HFF-Myc (cell line): ENCODE measurements at places on chromosomes 3 and 15.

DNA sequence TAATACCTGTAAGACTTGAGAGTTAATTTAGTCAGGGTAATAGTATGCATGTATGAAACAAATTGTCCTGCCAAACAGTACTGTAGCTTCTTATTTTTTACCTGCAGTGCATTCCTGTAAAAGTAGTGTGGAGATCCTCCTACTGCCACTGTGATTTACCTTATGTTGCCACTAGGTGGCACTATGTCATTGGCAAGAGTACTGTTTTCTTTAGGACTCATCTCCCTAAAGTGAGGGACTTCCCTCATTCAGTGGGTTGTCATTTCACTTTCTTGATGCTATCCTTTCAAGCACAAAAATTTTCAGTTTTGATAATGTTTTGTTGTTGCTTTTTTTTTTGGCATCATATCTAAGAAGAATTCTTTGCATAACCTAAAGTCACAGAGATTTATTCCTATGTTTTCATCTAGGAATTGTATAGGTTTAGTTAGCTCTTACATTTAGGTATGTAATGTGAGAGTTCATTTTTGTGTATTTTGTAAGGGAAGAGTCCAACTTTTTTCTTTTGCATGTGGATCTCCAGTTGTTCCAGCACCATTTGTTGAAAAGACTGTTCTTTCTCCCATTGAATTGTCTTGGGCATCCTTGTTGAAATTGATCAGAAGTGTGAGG, 105.7 kb downstream of the AKAP13 start:
- DNase-seq, result peak; percentile 56

- no peak for DNase-seq
Measured at GRCh38 chr3:170021083-170021482, 16.7 kb upstream of the GPR160 start.

GRCh38 chr3:115286529-115287197, 139.6 kb upstream of the ZBTB20 start:
- no peak for DNase-seq

- no peak for DNase-seq
Measured at GRCh38 chr3:23108451-23109057, 94.6 kb upstream of the UBE2E2 start.

- no peak for DNase-seq
Measured at GRCh38 chr3:132283440-132283839, 33.8 kb upstream of the ACP3 start.

GRCh38 chr15:39720621-39721611, 61.7 kb downstream of the FSIP1 start:
- peak; percentile 88 for DNase-seq

GRCh38 chr3:14672588-14672987, 2.4 kb upstream of the C3orf20 start:
- no peak for DNase-seq

- DNase-seq, result no peak
Measured at GRCh38 chr3:196843435-196844110, 24.1 kb upstream of the SENP5 start.

DNA sequence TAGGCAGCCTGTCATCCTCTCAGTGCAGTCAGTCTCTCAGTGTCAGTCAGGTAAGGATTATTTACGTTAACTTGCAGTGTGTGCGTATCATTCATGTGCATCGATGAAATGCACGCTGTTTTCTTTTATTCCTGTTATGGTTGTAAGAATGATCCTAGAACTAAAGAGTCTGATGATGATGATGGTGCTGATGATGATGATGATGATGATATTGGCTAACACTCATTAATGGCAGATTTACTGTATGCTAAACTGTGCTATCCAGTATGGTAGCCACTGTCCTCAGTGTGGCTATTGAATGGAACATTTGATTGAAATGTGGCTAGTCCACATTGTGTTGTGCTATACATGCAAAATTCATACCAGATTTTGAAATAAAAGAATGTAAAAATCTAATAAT, 39.4 kb downstream of the FANCI start:
- DNase-seq, result no peak

GRCh38 chr3:113264283-113265131, 53.1 kb downstream of the BOC start:
- no peak for DNase-seq

DNA sequence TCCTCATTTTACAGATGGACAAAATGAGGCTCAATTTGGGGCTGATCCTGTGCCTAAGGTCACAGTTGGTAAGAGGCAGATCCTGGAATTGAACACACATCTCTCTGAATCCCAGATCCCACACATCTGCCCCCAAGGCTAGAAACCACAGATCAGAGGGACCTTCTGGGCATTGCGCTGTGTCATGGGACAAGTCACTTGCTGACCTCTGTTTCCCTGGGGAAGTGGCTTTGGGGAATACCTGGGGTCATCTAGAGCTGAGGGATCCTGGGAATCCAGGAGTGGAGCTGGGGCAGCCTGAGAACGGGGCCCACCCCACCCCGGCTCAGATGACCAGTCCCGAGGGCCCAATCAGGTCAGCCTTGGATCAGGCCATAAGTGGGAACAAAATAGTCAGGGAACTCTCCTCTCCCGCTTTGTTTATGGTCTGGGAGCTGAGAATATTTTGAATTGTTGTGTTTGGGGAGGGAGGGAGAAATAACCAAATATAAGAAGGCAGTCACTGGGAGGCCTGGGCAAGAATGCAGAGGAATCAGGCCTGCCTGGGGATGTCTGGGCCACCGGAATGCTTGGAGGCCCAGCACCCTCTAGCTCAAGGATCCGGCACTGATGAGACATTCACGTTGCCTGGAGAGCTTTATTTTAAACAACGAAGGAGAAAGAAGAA, 8.8 kb upstream of the SLC6A6 start:
- no peak for DNase-seq

GRCh38 chr15:20376872-20377271, 164.7 kb downstream of the GOLGA6L6 start:
- no peak for DNase-seq

DNA sequence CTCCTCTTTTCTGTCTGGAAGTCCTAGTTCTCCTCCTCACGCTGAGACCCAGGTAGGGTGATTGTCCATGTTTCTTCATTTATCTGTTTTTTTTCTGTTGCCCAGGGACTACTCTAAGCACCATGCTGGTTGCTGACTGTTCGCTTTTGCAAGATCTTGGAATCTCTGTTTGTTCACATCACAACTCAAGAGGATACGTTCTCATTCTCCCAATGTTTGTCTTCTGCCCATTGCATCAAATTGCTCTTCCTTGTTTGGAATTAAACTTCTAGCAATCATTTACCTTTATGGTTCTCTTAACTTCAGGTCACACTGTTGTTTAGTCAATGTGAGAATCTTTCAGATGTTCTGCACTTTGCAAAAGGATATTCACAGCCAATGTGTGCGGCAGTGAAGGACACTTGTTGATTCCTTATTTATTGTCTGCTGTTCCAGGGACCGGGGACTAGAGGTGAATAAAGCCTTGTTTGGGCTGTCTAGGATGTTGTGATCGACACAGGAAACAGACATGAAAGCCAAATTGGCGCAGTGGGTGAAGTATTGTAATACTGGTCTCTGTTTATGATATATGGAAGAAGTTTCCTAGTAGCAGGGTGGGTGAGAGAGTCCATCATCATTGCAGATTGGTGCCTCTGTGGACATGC, 24.5 kb downstream of the LPP start:
- DNase-seq, result no peak

DNA sequence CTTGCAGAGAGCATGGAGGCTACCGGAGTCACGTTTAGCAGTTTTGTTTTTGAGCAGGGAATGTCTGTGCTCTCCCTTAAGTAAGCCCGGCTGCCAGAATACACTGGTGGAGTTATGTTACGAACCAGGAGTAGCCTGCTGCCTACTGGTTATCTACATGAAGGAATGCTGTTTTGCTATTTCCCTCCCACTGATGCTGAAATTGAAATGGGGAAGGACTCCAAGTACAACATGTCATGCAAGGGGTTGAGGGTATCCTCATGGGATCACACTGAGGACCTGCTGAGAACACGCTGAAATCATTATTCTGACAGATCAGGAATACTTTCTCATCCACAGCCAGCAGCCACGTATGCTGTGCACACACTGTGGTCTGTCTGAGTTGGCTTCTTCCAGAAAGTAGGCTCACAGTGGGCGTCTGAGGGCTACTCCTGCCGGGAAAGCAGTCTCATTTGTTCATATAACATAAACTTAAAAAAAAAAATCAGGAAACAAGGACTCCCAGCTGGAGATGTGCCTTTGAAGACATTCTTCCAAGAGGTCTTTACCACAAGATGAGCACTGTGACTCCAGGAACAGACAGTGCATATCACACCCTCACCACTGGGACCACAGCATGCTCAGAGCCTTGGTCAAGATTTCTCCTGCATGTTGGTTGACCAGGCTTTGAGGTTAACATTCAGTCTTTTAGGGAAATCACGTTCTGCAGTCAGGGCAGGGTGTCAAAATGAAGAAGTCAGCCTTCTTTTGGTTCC, 300.4 kb upstream of the RASGRP1 start:
- no peak for DNase-seq

GRCh38 chr3:46989146-46989810, 9.8 kb downstream of the NBEAL2 start:
- no peak for DNase-seq

GRCh38 chr15:65653341-65653740, 31.6 kb downstream of the SLC24A1 start:
- no peak for DNase-seq

GRCh38 chr3:44058022-44058867, 183.4 kb upstream of the TOPAZ1 start:
- peak; percentile 22 for DNase-seq

- no peak for DNase-seq
Measured at GRCh38 chr15:31200735-31201151, 99.2 kb upstream of the TRPM1 start.

- peak; percentile 54 for DNase-seq
Measured at GRCh38 chr15:58201516-58201915, 63.3 kb downstream of the AQP9 start.

- DNase-seq, result no peak
Measured at GRCh38 chr3:10551139-10551538, 45.8 kb upstream of the ATP2B2 start.

DNA sequence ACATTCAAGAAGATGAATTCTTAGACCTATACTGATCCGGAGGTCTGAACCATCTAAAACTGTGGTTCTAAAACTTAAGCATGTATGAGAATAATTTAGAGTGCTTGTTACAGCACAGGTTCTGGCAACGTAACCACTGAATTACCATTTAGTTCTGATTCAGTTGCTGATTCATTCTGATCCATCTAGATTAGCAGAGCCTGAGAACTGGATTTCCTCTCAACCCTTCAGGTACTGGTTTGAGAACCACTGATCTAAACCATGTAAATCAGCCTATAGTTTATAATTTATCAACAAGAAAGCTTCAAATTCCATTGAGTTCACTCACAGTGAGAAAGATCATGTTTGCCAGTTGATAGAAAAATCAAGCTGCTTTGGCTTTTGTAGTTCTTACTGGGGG, 1001.1 kb upstream of the EPHA6 start:
- DNase-seq, result no peak

GRCh38 chr3:171049861-171050444, 23.4 kb upstream of the SLC2A2 start:
- peak; percentile 24 for DNase-seq

GRCh38 chr15:52021128-52021671, 2.2 kb downstream of the MAPK6 start:
- peak; percentile 71 for DNase-seq

DNA sequence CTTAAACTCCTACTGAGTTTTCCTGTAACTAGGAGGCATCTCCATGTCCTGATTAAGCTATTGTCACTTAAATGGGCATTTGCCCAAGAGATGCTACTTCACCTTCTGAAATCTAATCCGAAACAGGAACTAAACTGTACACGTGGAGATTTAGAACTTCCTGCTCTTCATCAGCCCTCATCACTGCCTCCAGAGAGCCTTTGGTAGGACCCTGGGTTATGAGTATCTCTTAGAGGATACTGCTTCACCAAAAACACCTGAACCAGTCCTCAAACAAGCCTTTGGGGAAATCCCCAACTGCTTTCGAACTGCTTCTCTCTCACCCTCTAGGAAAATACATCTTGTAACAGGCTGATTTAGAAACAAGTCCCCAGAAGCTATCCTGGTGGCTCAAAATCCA, 320.3 kb downstream of the GAP43 start:
- DNase-seq, result no peak

DNA sequence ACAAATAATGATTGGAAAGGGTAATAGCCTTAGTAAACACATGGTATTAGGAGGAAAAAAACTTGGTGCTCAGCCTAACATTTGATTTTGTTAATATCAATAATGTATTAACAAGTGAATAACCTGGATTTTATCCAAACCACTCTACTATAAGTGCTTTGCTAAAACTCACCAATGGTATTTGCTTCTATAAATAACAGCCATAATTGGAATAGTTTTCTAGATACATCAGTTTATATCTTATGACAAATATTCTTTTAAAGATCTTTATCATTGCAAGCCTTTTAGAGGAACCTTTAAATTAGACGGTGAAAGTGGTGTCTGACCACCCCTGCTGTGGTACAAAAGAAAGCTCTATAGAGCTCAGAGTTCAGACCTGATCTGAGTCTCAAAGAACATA, 123.9 kb downstream of the SHOX2 start:
- no peak for DNase-seq

- DNase-seq, result peak; percentile 32
Measured at GRCh38 chr3:187669675-187670504, at the start of gene SST. SST (minus strand) TSS chr3:187670394; CDS start chr3:187670291, 103 bp downstream.

GRCh38 chr15:85010386-85011159, 28.9 kb downstream of the PDE8A start:
- no peak for DNase-seq

- DNase-seq, result no peak
Measured at GRCh38 chr3:185549651-185550111, 2.7 kb downstream of the LIPH start.

DNA sequence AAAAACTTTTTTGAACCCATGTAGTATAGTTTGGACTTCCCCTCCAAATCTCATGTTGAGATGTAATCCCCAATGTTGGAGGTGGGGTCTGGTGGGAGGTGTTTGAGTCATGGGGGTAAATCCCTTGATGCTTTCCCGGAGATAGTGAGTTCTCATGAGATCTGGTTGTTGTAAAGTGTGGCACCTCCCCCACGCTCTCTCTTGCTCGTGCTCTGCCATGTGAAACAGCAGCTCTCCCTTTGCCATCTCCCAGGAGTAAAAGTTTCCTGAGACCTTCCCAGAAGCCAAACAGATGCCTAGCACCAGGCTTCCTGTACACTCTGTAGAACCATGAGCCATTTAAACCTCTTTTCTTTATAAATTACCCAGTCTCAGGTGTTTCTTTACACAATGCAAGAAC, 16.0 kb upstream of the RNU6-1 start:
- DNase-seq, result no peak

- DNase-seq, result peak; percentile 75
Measured at GRCh38 chr3:189324538-189325138, 152.9 kb downstream of the TPRG1 start.

GRCh38 chr3:98821063-98821462, 57.9 kb downstream of the ST3GAL6 start:
- no peak for DNase-seq

- DNase-seq, result no peak
Measured at GRCh38 chr3:88150371-88150770, 612 bp downstream of the C3orf38 start.

DNA sequence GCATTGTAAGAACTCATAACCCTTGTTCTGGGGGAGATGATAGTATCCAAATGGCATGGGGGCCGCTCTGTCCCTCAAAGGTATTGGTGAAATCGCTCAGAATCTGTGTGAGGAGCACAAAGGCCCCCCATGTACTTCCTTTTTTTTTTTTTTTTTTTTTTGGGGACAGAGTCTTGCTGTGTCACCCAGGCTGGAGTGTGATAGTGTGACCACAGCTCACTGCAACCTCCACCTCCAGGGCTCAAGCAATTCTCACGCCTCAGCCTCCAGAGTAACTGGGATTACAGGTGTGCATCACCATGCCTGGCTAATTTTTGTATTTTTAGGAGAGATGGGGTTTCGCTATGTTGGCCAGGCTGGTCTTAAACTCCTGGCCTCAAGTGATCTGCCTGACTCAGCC, 37.0 kb downstream of the CMTM8 start:
- DNase-seq, result no peak

- DNase-seq, result no peak
Measured at GRCh38 chr15:51752888-51753287, 1.5 kb downstream of the TMOD2 start.
